NCI-H446 (cell line): ENCODE measurements at places on chromosomes 12 and 14.

GRCh38 chr12:72699362-72699761 is 427.2 kb downstream of the TRHDE start:
- no peak for DNase-seq

DNA sequence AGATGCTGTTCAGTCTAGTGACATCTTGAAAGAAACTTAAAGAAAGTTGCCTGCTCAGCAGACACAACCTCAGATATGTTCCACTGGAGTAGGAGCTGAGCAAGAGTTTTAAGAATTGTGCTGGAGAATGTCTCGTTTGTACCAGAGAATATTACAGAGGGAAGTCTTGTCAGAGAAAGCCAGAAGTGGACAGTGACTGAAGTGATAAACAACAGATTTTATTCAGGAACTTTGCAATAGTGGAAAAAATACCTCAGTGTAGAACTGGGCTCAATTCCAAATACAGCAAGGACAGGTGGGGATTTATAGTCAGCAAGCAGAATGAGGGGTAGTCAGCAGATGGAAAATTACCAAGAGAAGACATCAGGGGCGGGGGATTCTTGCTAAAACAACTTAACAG is 18.6 kb downstream of the ZDHHC17 start:
- DNase-seq: no peak

DNA sequence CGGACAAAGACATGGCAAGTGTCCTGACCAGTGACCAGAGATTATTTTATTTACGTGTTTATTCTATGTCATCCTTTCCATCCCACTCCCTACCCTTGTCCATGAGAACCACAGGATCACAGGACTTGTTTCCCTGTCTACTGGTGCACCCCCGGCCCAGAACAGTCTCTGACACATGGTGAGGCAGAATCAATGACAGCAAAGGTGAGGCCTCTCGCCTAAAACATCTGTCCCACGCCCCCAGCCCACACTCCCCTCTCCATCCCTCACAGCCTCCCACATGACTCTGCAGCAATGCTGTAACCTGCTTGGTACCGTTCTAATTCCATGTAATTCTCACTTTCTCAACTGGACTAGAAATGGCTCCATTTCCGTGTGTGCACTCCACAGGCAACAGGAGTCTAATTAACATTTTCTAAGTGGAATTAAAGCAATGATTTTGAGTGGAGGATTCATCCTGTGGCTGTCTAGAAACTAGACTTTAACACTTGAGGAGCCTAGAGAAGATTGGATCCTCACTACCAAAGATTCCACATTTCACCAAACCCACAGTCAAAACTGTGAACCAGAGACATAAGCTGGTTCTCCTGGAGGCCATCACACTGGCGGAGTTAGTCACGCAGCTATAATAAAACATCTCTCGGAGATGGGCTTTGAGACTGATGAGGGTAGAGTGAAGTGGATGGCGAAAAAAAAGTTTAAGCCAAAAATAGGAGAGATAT is 150.1 kb downstream of the PIWIL1 start:
- DNase-seq: no peak

DNA sequence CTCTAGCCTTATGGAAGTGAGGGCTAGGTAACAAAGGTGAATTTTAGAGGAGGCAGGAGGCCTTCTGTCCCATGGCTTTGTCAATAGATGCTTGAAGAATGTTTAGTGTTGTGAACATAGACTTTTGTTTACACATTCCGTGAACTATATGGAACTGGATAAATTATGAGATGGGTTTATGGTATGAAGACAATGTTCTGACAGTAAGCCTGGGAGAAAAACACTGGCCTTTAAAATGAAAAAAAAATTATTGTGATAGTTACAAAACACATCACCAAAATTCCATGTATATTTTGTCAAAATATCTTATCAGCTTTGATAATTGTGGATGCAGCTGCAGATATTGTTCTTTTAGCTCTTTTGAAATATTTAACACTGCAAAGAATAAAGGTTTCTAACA is 251.5 kb upstream of the DCN start:
- DNase-seq: no peak

DNA sequence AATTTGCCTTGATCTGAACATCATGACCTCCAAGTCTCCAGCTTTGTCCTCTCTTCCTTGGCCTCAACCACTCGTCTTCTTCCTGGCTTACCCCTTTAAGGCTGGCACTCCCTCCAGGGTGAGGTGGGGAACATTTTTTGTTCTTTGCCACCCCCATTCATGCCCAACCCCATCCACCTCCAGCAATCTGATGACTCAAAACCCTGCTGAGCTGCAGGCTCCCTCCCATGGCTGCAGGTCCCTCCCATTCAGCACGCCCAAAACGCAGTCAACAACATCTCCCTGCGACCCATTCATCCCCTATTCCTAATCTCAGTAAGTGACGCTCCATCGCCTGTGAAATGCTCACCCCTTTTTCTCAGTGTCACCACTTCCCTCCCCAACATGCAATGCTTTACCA is 138.8 kb upstream of the PRMT8 start:
- no peak for DNase-seq

- DNase-seq: no peak
Measured at GRCh38 chr14:53006931-53007562, 56.2 kb upstream of the FERMT2 start.

GRCh38 chr12:44377443-44378187 is 498.5 kb downstream of the NELL2 start:
- DNase-seq: no peak

DNA sequence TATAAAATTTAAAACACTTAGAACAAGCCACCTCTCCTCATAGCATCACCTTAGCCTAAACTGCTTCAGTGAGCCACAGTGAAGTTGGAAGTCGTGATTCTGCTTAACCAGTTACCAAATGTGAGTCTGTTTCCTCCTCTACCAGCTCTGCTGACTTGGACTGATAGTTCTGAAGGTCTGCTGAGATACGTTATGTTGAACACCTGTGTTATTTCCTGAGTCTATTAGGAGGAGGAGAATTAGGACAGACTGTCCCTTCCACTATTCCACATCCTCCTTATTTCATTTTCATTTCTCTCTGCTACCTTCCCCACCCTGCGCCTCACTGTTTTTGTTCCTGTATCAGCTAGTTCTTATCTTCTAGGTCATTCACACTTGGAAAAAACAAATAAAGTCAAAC is 2.4 kb downstream of the SLC2A14 start:
- DNase-seq: no peak

- no peak for DNase-seq
Measured at GRCh38 chr12:92077530-92077929, 68.1 kb downstream of the BTG1 start.

DNA sequence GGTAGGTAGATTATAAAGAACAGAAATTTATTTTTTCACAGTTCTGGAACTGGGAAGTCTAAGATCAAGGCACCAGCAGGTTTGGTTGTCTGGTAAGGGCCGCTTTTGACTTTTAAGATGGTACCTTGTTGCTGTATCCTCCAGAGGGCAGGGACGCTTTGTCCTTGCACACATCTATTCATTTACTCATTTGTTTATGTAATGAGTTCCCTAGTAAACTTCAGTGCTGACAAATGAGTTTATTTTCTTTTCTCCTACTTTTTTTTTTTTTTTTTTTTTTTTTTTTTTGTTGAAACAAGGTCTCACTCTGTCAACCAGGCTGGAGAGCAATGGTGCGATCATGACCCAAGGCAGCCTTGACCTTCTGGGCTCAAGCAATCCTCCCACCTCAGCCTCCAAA is 195.7 kb downstream of the FBXL14 start:
- DNase-seq: no peak

DNA sequence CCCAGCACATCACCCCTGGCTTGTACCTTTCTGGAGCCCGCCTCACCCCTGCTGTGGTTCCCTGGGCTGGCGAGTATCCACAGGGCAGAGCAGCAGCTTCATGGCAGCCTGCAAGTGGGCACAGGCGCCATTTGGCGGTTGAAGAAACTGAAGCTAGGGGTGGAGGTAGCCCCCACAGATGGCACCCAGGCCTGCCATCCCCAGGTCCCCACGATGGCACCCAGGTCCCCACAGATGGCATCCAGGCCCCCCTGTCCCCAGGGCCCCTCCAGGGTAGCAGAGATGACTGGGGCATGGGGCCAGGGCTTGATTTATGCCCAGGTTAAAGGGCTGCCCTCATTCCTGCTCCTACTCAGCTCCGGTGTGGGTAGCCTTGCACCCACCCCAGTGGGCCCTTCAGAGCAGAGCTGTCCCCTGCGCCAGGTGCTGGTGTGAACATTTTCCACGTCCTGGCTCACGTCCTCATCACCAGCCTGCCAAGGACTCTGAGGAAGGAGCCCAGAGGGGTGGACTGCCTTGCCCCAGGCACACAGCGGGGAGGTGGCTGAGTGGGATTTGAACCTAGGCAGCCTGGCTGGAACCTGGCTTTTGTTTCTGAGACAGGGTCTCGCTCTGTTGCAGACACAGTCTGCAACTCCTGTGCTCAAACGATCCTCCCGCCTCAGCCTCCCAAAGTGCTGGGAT is 8.7 kb downstream of the MMP17 start:
- no peak for DNase-seq

DNA sequence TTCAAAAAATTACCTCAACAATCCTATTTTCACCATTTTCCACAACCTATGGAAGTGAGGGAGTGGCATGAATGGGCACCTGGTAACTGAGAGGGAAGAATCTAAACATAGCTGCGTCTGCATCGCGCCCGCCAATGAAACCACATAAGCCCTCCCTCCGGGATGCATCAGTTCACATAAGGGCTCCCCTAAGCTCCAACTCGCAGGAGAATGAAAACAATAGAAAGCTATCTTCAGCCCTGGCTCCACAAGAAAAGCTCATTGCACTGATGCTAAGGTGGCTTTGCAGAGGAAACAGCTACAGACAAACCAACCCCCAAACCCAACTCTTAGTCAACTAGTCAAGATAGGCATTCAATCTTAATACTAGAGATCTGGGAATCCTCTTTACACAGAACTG is 173.3 kb downstream of the FOXN3 start:
- DNase-seq: no peak

DNA sequence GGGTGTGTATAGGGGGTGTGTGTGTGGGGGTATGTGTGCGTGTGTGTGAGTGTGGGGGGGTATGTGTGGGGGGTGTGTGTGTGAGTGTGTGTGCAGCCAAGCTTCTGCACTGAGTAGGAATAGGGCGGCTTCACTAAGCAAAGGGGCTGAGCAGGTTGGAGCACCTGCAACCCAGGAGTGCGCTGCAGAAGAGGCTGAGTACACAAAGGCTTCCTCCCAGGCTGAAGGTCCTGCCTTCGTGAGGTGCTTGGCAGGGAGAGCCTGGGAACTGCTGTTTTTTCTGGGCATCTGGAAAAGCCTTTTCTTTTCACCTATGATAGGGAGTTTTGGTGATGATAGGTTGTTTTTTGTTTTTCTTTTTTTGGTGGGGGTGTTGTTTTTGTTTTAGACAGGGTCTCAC is 6.0 kb upstream of the NUDT14 start:
- no peak for DNase-seq

GRCh38 chr12:1059162-1059561 is 68.1 kb downstream of the ERC1 start:
- no peak for DNase-seq

- no peak for DNase-seq
Measured at GRCh38 chr12:1324910-1325309, 269.5 kb downstream of the FBXL14 start.

- no peak for DNase-seq
Measured at GRCh38 chr14:95034788-95035187, 122.5 kb downstream of the DICER1 start.

GRCh38 chr14:58066115-58066514 is 85.9 kb downstream of the ARMH4 start:
- no peak for DNase-seq

GRCh38 chr14:100117633-100118395 is 41.6 kb downstream of the DEGS2 start:
- DNase-seq: no peak

GRCh38 chr12:75662511-75663159 is 151.2 kb upstream of the KRR1 start:
- no peak for DNase-seq

DNA sequence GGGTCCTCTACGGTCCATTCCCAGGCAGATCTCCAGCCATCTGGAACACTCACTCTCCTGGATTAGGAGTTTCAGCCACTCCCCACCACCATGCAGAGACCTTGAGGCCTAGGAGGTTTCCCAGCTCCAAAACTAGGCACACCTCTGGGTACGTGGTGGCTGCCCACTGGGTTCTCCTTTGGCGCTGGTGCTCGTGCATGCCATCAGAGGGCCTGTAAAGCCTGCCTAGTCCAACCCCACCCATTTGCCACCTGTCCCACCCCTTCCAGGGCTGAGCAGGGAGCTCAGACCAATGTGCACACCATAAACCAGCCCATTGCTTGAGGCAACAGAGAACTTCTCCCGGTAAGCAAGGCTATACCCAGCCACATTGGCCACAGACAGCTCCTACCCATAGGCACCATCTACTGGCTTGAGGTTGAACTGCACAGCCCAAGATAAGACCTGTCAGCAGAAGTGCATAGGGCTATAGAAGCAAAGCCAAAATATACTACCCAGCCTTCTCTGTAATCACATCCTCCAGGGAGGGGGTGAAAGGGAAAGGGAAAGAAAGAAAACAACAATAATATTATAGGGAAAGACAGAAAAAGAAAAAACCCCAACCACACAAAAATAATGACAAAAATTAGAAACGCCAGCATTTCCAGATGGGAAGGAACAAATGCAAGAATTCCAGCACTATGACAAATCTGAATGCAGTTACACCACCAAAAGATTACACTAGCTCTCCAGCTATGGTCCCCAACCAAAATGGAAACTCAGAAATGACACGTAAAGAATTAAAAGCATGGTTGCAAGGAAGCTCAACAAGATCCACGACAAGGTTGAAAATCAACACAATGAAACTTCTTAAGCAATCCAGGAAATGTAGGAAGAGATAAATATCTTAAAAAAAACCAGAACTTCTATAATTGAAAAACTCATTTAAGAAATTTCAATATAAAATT is 111.9 kb upstream of the CCDC175 start:
- peak; percentile 71 for DNase-seq

GRCh38 chr14:95272057-95272456 is 47.7 kb downstream of the CLMN start:
- DNase-seq: no peak

GRCh38 chr14:77124345-77125280 is 17.0 kb downstream of the ZDHHC22 start:
- no peak for DNase-seq
